Midbrain (tissue), 1 donor: ENCODE measurements at places on chromosomes 3 and 15.

DNA sequence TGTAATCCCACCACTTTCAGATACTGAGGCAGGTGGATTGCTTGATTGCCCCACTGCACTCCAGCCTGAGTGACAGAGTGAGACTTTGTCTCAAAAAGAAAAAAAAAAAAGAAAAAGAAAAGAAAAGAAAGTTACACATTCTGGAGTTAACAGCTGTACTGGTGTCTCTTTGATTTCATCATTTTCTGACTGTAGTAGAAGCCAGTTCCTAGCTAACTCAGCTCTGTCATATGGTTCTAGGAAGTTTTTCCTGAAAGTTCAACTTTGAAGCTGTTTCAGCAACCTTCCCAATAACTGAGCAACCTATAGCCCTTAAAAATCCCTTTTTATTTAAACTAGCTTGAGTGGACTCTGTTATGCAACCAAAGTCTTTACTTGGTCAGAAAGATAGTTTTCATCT lies 104.6 kb upstream of the STRIT1 start:
- no peak for DNase-seq

- DNase-seq: peak; percentile 27
Observed at GRCh38 chr3:73432023-73432705, 192.6 kb downstream of the PDZRN3 start.

- no peak for DNase-seq
Observed at GRCh38 chr15:39345176-39345575, 235.7 kb upstream of the THBS1 start.

DNA sequence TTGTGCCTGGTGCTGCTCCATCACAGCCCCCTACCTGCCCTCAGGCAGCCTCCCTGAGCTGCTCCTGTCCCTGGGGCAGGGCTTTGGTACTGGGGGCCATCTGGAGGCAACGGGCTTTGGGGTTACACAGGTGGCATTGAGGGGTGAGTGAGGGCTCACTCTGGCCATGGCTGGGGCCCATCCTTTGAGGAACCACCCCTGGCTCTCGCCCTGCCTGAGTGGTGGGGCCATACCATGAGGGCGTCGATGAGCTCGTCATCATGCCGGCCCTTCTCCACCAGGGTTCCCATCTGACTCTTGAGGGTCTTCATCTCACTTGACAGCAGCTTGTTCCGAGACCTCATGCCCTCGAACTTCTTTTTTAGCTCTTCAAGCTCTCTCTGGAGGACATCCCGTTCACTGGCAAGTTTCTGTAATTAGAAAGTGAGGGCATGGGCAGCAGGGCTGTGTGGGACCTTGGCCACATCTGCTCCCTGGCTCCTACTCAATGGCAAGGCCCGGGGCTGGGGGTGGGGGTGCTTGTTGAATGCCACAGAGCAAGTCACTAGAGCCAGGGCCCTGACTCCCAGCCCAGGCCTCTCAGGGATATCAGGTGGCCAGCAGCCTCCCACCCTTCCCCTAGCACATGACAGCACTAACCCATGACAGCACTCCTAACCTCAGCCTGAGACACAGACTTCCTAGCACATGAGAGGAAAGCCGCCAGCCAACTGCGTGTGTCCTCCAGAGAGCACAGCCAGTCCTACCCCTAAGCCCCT lies 33.5 kb downstream of the CCDC13 start:
- peak; percentile 78 for DNase-seq

DNA sequence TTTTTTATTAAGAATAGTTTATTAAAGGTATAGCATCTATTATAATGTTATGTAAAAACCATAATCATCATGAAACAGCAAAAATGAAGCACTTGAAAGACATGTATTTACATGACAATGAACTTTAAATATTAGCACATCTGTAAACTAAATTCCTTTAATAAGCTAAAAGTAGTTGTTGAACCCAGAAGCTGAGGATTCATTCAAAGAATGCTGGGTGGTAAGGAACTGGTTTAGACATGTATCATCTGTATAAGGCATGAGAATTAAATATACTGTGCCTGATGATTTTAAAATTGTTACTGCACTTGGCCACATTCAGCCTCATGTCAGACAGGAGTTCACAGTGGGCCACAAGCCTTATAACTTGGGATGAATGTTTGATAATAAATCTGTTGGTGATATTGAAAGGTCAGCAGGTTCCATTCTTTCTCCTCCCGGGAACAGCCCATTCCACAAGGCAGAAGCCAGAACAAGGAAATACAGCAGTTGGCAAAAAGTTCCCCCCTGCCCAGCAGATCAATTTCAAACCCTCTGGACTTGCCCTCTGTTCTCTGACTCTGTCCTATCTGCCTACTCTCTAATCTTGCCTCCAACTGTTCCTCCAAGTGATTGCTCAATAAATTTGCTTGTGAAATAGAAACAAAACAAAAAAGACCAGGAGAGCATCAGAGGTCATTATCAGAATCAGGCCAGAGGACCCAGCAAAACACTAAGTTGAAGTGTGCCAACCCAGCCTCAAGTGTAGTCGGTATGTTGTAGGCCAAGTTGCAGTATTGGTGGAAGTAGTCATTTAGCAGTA lies 49.8 kb upstream of the TEX264 start:
- no peak for DNase-seq

DNA sequence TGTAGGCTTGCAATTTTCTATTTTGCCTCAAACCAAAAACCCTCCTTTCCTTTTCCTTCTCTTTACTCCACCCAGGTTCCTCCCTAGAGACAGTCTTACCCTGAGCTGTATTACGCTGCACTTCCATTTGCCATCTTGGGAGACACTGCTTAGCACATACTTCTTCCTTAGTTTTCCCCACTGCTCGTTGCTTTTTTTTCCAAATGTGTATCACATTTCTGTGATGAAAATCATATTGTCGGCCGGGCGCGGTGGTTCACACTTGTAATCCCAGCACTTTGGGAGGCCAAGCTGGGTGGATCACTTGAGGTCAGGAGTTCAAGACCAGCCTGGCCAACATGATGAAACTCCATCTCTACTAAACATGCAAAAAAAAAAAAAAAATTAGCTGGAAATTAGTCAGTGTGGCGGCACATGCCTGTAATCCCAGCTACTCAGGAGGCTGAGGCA lies 29.5 kb downstream of the POPDC2 start:
- DNase-seq: no peak

- DNase-seq: no peak
Observed at GRCh38 chr3:51559411-51559888, 20.9 kb downstream of the RAD54L2 start.

GRCh38 chr3:7800006-7800780 lies 701.4 kb upstream of the LMCD1 start:
- peak; percentile 8 for DNase-seq

GRCh38 chr3:42430781-42431532 lies 20.5 kb upstream of the LYZL4 start:
- DNase-seq: no peak

- no peak for DNase-seq
Observed at GRCh38 chr15:74418575-74419338, 15.0 kb downstream of the SEMA7A start.
